Hepatocyte (in vitro differentiated cells): ENCODE measurements at places on chromosomes 5 and 9. TPM values are rescaled to one million over a fixed set of nuclear protein-coding genes. Genes with fewer than 3 reads are reported as not detected.

SPINK6 gene
- not detected in 2 replicates for polyA plus RNA-seq

TMEM232 gene
- polyA plus RNA-seq, result 1.3 and 2.8 TPM in 2 replicates

MCC gene
- polyA plus RNA-seq, result 8.3 and 13.2 TPM in 2 replicates

MTAP gene
- 15.9 and 21.2 TPM in 2 replicates for polyA plus RNA-seq

PTGES gene
- 94.9 and 103 TPM in 2 replicates for polyA plus RNA-seq

MZB1 gene
- polyA plus RNA-seq, result 0.30 TPM in 1 of 2 replicates, not detected in the other

CCDC192 gene
- 0.39 and 0.69 TPM in 2 replicates for polyA plus RNA-seq

MED10 gene
- 75.5 and 83.5 TPM in 2 replicates for polyA plus RNA-seq

CLK4 gene
- polyA plus RNA-seq, result 17.9 and 21.7 TPM in 2 replicates

PCDHA12 gene
- polyA plus RNA-seq, result 7.2 and 7.8 TPM in 2 replicates

PDE6A gene
- 3.7 and 3.9 TPM in 2 replicates for polyA plus RNA-seq

NTRK2 gene
- 0.99 and 3.4 TPM in 2 replicates for polyA plus RNA-seq

DDX4 gene
- polyA plus RNA-seq, result not detected in 2 replicates

PCDHGB7 gene
- polyA plus RNA-seq, result 6.7 and 8.4 TPM in 2 replicates

CCNJL gene
- 9.5 and 10.8 TPM in 2 replicates for polyA plus RNA-seq

PAX5 gene
- polyA plus RNA-seq, result not detected in 2 replicates

HMCN2 gene
- 0.54 and 2.7 TPM in 2 replicates for polyA plus RNA-seq

ANKRD18B gene
- 0.62 and 0.65 TPM in 2 replicates for polyA plus RNA-seq

LIFR gene
- polyA plus RNA-seq, result 50.2 and 69.2 TPM in 2 replicates

PRLR gene
- polyA plus RNA-seq, result 21.8 and 24.7 TPM in 2 replicates
